Bronchial epithelial cell (primary cell): ENCODE measurements at places on chromosomes 11 and 22.

- no peak for DNase-seq
Observed at GRCh38 chr11:134514354-134514951, 102.4 kb upstream of the B3GAT1 start.

DNA sequence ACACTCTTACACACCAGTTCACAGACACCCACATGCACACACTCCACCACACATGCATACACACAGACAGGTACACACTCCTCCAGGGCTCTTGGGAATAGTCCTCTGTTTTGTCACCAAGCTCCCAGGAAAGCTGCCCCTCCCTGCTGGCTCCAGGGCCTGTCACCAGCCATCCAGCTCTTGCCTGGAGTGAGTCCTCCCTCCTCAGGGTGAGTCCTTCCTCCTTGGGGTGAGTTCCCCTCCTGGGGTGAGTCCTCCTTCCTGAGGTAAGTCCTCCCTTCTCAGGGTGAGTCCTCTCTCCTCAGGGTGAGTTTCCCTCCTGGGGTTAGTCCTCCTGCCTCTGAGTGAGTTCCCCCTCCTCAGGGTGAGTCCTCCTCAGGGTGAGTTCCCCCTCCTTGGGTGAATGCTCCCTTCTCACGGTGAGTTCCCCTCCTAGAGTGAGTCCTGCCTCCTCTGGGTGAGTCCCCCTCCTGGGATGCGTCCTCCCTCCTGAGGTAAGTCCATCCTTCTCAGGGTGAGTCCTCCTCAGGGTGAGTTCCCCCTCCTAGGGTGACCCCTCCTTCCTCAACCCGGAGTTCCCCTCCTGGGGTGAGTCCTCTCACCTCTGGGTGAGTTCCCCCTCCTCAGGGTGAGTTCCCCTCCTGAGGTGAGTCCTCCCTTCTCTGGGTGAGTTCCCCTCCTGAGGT, 100.6 kb upstream of the FGF3 start:
- no peak for DNase-seq

DNA sequence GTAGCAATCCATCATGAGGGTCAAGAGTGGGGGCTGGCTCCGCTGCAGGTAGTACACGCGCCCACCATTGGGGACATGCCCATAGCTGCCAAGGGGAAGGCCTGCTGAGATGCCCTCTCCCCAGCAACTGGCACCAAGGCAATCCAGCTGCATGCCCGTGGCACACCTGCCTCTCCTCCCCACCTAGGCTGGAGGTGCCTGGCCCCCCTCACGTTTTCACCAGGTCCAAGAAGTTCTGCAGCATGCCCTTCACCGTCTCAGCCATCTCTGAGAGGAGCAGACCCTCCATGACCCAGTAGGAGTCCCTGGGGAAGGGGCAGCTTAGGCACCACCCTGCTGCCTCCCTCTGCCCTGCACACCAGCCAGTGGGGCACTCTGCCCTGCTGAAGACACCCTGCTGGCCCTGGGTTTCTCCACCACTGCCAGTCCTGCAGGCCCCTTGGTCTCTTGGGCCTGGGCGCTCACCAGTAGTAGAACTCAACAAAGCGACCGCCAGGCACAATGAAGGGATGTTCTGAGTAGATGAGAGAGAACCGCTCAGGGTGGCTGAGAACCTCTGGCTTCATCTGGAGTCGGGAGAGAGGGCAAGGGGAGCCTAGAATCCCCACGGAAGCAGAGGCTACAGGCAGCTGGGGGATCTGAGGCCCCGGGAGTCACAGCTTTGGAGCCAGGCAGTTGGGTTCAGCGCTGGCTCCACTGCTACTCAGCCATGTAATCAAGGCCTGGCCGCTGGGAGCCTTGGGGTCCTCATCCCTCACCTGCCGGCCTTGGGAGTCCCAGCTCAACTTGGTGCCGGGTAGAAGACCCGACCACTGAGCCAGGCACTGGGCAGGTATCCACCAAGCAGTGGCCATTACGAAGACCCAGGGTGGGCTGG, 17.8 kb downstream of the TREH start:
- DNase-seq: no peak

GRCh38 chr11:119417726-119418540, 5.0 kb downstream of the THY1 start:
- DNase-seq: peak; percentile 21

DNA sequence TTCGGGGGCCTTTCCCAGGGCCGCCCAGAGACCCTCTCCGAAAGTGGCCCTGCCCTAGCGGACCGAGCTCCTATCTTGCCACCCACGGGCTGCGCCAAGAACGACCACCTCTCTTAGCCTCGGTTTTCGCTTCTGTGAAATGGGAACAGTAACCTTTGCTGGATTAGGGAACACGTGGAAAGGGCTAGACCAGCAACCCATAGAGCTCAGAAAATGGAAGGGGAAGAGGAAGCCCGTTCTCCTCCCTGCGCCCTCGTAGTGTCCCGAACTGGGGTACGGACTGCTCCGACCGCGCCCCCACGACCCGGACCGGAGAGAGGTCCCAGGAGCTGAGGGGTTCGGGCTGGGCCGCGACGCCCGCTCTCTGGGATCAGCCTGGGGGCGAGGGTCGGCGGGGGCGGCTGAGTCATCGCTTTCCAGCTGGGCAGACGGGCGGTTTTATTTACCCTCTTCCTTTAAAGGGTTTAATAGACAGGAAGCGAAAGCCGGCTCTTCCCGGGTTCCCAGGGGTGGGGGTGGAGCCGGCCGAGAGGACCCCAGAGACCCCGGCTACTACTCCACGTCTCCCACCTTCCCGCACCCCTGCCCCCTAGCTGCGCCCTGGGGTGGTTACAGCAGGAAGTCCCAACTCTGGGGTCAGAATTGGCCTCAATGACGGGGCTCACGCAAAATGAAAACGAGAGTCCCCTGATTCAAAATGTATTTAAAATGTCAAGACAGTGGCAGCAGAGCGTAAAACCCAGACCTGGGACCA, 907 bp upstream of the PHLDA2 start:
- peak; percentile 55 for DNase-seq

DNA sequence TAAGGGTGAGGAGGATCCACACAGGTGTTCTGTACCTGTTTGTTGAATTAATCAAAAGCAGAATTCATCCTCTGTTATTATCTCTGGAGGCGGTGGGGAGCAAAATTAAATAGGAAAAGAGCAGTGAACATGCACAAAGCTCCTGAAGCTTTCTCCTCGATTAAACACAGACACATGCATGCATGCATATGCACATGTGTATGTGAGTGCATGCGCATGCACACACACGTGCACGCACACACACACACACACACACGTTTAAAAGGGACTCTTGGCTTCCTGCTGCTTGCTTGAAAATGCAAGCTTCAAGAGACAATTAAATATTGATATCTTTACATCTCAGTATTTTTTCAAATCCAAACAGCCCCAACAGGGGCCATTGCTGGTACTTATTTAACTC, 462.1 kb downstream of the BUD13 start:
- no peak for DNase-seq

DNA sequence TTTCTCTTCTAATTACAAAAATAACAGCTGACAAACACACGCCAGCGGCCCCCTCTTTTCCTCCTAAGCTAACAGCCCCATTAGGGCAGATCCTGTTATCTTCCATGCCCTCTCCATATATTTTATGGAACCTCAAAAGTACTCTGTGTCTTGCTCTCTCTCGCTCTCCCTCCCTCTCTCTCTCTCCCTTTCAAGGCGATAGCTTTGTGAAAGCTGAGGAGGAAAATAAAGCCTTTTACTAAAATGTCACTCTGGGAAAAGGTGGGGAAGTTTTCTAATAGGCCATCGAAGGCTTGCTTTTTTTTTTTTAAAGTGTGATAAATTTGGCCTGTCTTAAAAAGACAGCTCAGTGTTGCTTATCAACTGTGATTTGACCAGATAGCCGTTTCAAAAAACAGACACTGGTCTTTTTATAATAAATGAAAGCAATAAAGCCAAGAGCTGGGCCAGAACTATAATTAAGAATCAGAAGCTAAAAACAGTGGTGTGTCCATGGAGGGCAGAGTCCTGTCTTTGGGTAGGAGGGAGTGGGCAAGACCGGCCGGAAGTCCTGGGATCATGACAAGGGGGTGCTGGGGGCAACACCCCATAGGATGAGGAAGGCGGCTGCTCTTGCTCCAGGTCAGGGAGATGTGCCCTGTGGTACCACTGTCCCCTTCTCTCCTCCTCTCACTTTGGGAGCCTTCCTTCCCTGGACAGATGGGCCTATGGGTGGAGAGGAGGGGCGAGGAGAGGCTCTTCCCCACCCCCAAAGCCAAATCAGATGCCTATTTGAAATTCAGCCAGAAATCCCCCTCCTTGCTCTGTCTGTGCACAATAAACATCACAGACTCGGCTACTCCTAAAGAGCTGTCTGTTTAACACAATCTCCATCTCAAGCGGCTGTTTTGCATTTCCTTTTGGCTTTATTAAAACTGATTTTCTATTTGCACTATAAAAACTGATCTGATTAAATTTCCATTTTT, 267.2 kb downstream of the BUD13 start:
- DNase-seq: no peak

DNA sequence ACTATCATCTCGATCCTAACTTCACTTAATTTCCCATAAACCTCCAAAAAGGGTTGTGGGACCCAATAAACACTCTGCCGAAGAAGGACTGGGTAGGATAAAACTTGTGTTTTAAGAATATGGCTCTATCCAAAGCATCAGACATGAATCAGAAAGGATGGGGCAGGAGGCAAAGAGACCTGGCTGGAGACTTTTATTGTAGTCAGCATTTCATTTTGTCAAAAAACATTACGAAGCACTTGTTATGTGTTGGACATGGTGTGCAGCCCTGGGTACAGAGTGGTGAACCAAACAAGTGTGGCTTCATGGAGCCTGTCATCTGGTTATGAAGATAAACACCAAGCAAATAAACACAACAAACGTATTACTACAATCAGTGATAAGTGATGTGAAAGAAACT, 17.3 kb downstream of the IL10RA start:
- DNase-seq: no peak

- no peak for DNase-seq
Observed at GRCh38 chr11:104619751-104620150, 278.5 kb downstream of the CASP12 start.

- no peak for DNase-seq
Observed at GRCh38 chr11:64333556-64333955, 6.4 kb upstream of the CCDC88B start.

DNA sequence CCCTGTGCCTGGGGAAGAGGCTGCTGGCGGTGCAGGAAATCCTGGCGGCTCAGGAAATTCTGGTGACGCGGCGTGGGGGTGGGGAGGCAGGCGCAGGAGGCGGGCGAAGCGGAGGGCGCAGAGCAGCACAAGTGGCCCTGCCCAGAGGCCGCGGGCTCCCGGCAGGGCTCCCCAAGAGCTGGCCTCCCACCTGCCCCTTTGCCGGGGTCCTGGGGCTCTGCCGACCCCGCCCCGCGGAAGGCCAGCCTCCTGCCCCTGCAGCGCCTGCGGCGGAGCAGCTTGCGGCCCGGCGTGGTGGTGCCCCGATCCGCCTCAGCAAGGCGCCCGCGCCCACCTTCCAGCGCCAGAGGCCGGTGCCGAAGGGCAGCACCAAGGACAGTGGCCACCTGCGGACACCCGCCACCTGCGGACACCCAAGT, 100.2 kb upstream of the OR4C13 start:
- DNase-seq: no peak

DNA sequence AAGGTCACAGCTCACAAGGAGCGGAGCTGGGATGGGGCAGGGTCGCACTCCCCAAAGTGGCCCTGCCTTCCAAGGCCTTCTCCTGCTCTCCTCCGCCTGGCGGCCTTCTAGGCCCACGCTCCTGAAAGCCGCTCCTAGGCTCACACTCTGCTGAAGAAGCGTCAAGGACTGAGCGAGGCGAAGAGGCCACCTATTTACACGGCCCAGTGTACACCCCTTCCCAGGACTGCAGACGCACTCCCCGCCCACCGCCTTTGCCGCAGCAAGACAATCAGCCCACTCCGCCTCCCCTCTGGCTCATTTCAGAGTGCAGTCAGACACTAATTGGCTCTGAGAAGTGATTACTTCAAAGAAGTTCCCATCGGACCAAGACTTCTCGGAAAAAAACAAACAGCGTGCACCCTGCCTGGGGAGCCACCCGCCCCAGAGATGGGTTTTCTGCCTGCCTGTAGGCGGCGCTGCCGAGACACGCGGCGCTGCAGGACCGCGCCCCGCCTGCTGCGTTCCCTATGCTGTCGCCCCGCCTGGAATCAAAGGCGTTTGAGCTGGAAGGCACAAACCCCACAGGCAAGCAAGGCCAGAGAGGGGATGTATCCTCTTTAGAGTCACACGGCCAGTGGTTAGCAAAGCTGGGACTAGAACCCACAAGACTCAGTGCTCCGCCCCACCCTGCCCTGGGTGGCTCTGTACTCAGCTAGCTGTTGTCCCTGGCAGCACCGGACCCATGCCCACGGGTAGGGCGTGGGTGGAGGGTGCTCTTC, 414.8 kb downstream of the BUD13 start:
- DNase-seq: peak; percentile 4

- DNase-seq: no peak
Observed at GRCh38 chr22:16975155-16975885, 32.7 kb downstream of the GAB4 start.
